Fibroblast of mammary gland (primary cell): ENCODE measurements at places on chromosomes 5 and 9.
A peak's percentile ranks its signal among the peaks of the same experiment; 100 is the strongest.

DNA sequence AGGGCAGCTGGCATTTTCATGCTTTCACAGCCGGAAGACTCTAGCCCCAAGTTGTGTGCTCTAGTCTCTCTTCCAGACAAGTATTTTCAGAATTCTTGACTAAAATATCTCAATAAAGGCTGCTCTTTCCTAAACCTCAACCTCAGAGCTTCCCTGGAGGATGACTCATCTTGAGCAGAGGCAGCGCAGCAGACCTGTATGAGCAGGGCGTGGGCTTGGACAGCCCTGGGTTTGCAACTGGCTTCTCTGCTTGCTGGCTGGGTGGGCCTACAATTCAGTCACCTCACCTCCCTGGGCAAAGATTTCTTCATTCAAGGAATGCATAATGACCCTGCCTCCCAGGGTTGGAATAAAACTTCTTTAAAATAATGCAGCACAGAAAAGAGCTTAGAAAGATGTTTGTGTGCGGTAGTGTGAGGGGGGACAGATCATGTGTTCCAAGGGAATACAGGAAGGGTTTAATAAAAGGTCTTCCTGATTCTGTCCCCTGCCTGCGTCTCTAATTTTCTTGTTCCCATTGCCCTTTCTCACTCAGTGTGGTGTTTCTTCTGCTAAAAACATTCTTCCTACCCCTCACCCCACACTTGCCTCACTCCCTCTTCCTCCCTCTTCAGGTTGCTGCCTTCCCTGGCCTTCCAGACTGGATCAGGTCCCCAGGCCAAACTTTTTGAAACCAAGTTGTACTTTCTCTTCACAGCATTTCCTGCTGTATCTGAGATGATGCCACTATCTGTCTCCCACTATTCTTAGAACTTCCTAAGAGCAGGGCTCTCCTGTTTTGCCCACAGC, 39.4 kb upstream of the MAP1B start:
- peak; percentile 77 for DNase-seq

GRCh38 chr9:13688223-13688989, 408.9 kb upstream of the MPDZ start:
- no peak for DNase-seq

DNA sequence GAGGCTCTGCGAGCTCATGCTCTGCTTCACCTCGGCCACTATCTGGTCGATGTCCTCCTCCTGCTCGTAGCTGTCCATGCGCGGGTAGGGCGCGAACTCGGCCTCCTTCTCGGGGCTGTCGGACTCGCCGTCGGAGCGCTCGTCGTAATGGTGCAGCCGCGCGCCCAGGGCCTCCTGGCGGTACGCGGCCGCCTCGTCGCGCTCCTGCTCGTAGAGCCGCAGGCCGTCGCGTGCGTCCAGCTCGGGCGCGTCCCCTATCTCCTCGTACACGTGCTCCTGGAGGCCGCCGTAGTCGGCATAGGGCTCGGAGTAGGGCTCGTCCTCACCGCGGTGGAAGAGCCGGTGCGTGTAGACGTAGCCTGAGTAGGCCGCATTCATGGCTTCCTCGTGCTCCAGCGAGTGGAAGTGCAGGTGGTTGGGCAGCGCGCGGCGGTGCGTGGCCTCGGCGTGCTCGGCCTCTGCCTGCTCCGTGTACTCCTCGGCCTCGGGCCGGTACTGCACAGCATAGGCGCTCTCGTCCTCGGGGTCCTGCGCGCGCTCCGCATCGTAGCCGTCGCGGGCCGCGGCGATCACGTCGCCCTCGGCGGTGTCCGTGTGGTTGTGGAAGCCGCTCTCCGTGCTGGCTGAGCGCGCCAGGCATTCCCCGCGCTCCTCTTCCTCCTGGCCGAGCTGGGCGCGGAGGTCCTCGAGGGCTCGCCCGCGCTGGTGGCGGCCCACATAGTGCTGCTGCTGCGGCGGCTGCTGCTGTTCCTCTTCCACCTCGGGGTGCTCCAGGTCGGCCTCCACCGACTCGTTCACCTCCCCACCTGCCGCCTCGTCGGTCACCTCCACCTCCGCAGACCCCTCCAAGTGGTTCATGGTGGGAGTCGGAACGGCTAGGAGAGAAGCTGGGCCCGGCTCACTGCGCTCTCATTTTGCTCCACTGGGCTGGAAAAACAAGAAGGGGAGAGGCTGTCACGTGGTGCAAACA, 155.5 kb downstream of the APBA1 start:
- DNase-seq, result no peak

- DNase-seq, result peak; percentile 40
These were observed 48.6 kb downstream of the RGS3 start for GRCh38 chr9:113511856-113512761.

DNA sequence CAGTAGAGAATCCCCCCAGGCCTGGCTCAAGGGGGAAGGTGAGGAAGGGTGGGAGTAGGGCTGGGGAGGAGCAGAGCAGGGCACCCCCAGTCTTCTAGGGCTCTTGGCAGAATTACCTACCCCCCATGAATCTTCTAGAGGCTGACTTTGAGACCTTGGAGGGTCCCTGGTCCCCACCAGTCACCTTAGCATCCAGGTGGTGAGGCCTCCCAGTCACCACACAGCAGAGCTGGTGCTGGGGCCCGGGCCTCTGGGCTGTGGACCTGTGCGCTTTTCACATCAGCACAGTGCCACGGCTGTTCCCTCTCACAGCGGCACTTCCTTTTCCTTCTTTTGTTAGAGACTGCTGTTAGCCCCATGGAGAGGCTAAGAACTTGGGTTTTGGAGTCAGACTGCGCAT, 148.6 kb upstream of the PITX1 start:
- DNase-seq, result no peak

DNA sequence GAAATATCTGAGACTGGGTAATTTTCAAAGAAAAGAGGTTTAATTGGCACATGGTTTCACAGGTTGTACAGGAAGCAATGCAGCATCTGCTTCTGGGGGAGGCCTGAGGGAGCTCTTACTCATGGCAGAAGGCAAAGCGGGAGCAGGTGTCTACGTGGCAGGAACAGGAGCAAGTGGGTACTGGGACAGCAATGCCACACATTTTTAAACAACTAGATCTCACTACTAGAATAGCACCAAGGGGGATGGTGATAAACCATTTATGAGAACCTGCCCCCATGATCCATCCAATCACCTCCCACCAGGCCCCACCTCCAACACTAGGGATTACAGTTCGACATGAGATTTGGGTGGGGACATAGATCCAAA, 47.6 kb upstream of the HOMER1 start:
- no peak for DNase-seq

GRCh38 chr5:150801117-150801927, 22.8 kb downstream of the SMIM3 start:
- peak; percentile 80 for DNase-seq

- DNase-seq, result no peak
These were observed 32.3 kb downstream of the OTULIN start for GRCh38 chr5:14696851-14697250.

GRCh38 chr5:173963867-173964441, 25.0 kb upstream of the C5orf47 start:
- no peak for DNase-seq
